ENCODE measurements at places on chromosomes 4 and X. TPM values are rescaled to one million over a fixed set of nuclear protein-coding genes. Genes with fewer than 3 reads are reported as not detected.
A peak's percentile ranks its signal among the peaks of the same experiment; 100 is the strongest.

JADE3 gene
- 18.7 TPM for total RNA-seq

CXCL3 gene
- 0.37 TPM for total RNA-seq

RTL9 gene
- total RNA-seq = 0.07 TPM

EVC gene
- total RNA-seq = 4.5 TPM

SLBP gene
- 82.2 TPM for total RNA-seq

SUPT20HL1 gene
- total RNA-seq = not detected

OTC gene
- total RNA-seq = not detected

ARX gene
- not detected for total RNA-seq

TAF7L gene
- total RNA-seq = not detected

MAGIX gene
- 1.00 TPM for total RNA-seq

PITX2 gene
- 92.3 TPM for total RNA-seq

- no peak for DNase-seq
Measured at GRCh38 chr4:6781561-6781960, 966 bp upstream of the KIAA0232 start.

- no peak for DNase-seq
Measured at GRCh38 chr4:82629238-82630000, 67.6 kb upstream of the TMEM150C start.

GRCh38 chr4:114038762-114039387 is 59.4 kb upstream of the ARSJ start:
- DNase-seq = no peak

- peak; percentile 87 for DNase-seq
Measured at GRCh38 chrX:107448998-107449835, at the start of gene FRMPD3. Gene FRMPD3, plus strand, starts transcription at chrX:107449652. Its CDS starts 76,937 bp downstream, at chrX:107526589.

DNA sequence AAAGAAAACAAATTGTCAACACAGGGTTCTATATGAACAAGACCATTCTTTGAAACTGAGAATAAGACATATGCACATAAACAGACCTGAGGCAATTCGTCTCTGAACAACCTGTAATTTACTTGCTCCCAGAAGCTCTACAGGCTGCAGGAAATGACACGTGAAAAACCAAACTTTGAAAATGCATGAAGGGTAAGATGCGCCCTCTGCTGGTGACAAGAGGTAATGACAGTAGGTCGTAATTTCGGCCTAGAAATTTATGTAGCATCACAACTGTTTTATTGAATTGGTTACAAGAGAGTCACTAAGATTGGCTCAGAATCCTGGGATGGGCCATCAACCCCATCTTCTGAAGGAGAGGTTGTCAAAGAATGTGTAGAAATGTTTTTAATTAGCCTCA is 276.5 kb downstream of the PPP4R3C start:
- peak; percentile 10 for DNase-seq

DNA sequence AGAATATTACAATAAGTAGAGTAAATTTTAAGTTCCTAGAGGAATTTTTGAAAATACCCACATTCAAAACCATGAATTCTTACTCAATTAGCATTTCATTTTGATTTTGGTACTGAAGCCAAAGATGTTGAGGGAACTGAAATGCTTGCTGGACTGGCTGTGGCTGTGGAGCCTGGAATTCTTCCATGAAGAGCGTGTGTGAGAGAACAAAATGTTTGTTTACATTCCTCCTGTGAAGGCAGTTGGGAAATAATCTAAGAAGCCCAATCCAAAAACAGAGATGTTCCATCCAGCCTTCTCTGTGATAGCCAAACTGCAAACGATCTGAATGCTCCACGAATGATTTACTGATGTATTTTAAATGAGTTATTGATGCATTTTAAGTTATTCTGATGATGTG is 3.8 kb upstream of the ADH1B start:
- DNase-seq = no peak

DNA sequence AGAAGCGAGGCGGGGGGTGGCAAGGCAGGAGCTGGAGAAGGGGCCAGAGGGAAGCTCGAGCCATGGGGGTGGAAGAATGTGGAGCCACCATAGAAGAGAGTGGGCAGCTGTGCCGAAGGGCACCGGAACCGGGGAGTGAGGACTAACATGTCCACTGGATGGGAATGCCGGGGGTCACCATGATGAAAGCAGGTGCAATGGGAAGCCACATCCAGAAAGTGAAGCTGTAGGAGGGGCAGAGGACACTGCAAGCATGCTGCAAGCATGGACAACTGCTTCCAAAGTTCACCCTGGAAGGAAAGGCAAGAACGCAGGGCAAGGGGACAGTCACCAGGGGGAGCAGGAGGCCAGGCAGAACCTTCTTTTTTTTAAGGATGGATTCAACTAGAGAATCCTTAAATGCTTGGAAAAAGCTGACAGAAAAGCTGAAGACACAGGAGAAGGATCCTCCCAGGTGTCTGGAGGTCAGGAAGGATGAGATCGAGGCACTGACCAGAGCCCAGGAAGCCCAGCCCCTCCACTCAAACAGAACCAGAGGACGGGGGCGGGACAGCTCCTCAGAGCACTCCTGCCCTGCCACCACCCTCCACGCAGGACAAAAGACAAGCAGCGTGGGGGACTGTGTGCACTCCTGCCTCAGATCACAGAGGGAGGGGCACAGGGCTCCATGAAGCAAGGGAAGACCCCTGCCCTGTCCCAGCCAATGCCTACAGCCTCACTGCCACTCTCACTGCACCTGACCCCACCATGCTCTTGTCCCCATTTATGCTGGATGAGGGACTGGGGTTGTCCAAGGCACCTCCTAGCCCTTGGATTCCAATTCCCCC is 169.2 kb downstream of the AFAP1 start:
- peak; percentile 86 for DNase-seq

DNA sequence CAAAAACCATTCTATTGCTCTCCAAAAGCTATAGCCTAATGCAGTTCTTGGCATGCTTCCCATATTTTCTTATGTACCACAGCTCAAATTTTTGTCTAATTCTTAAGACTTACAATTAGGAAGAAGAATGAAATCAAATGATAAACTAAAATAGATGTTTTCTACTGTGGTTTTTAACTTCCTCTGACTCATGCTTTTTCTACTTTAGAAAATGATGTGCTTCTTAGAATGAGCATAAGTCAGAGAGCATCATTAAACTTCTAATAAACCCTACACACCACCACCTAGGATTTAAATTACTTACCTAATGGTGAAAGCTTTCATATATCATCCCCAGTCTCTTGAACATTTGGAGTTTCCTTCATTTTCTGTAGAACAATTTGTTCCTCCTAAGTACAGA is 217.0 kb upstream of the NDST3 start:
- DNase-seq = no peak

DNA sequence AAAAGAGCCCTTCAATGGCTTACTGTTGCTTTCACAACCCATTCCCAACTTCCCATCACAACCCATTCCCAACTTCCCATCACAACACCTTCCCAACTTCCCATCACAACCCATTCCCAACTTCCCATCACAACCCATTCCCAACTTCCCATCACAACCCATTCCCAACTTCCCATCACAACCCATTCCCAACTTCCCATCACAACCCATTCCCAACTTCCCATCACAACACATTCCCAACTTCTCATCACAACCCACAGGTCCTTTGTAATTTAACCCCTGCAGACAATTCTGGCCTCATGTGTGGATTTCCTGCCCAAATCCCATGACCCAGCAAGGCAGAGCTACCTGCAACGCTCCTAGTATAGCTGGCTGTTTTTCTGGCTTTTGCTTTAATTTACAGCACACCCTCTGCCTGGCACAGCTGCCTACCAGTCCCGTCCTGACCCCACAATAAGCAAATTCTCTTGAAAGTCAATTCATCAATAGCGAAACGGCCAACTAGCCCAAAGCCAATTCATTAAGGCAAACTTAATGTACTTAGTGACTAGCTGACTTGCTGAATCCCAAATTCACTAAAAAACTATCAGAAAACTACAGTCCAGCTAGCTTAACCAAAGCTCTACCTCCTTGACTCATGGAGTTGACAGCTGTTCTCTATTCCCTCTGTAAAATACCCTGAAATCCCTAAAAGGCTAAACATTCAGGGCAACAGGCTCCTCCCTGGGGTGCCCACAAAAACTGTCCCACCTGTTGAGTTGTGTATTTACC is 75.6 kb downstream of the AFAP1 start:
- DNase-seq = no peak

GRCh38 chr4:152808670-152809069 is 28.9 kb downstream of the ARFIP1 start:
- DNase-seq = no peak

DNA sequence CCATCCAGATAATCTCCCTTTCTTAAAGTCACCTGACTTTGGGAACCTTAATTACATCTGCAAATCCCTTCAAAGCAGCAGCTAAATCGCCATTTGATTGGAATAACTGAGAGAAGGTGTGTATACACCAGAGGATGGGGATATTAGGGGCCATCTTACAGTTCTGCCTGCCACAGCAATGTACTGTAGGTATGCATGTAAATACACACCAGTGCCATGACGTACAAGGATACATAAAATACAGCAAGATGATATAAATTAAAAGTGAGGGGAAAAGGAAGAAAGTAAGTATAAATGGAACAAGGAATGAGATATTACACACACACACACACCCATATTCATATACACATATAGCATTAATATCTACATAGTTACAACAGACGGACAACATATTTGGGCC is 81.2 kb downstream of the CBR4 start:
- DNase-seq = no peak

- no peak for DNase-seq
Measured at GRCh38 chr4:128751354-128751753, 58.1 kb upstream of the JADE1 start.

- no peak for DNase-seq
Measured at GRCh38 chrX:115625572-115626301, 64.8 kb downstream of the PLS3 start.

DNA sequence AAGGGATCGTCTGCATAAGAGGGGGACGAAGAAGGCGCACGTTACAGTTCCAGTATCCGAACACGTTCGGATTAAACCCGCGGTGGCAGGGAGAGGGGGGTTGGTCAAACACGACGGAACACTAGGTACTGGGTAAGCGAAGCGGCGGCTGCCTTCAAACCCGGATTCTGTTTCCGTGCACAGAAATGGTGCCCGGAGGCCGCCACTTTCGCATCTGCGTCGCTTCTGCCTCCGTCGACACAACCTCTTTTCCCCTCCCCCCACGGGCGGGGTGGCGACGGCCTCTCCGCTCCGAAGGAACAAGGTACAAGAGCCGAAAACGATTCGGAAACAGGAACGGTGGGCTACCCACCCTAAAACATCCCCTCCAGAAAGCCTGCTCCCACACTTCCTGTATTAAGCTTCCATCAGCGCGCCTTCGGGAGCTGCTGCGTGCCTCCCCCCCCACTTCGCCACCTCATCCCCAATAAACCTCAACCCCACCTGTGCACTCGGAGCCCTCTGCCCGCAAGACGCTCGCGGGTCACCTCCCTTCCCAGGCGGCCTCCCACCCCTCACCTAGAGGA is 667 bp downstream of the G3BP2 start:
- DNase-seq = no peak

DNA sequence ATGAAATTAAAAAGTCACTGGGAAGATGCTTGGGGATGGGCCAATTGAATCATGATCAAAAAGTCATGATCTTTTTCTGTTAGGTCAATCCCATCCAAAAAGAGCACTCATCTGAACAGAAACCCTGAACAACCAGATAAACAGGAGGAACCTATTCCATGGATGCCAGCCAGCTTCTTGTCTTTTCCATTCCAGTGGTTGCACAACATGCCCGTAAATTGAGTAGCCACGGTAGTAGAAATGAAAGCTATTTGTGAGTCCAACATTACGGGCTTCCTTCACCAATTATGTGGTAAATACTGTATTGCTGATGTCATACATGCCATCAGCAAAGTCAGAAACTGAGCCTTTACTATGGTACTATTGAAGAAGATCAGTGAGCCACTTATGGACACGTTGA is 982.4 kb upstream of the HS3ST1 start:
- DNase-seq = no peak

DNA sequence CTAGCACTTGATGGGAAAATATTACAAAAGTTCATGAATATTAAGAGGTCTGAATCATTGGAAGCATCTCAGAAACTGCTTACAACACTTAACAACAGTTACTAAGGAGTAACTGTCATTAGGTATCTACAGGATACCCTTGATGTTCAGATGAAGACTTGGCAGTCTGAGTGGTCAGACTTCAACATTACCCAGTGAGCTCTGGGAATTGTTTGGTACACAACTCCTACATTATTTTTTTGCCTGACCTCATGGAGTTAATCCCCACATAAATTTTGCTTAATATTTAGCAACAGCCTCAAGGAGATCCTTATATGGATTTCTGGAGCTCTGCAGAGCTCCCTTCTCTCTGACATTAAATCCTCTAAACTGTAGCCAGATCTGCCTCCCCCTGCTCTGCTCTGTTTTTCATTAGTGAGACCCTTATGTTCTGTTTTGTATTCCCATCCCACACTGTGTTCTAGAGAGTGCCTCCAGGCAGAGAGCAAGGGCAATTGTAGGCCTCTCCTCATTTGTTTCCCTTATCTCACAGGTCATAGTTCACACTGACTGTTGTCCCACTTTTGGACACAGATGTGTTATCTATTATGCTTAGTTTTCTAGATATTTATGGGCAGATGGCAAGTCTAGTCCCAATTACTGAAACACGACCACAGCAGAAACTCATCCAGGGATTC is 368.8 kb downstream of the GASK1B start:
- no peak for DNase-seq

DNA sequence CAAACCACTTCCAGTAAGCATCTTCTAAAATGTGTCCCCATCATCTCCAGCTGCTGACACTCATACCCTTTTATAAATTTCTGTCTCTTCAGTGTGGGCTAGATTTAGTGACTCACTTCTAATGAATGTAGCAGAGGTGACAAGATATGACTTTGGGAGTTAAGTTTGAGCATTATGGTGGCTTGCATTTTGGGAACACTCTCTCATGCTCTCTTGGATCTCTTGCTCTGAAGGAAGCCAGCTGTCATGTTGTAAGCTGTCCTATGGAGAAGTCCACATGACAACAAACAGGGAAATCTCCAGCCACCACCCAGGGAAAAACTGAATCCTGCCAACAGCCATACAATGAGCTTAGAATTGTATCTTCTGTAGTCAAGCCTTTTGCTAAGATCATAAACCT is 691.3 kb upstream of the PCDH7 start:
- no peak for DNase-seq

GRCh38 chrX:82589410-82589809 is 918.7 kb upstream of the POU3F4 start:
- no peak for DNase-seq

- no peak for DNase-seq
Measured at GRCh38 chr4:145921231-145921630, 17.4 kb downstream of the ZNF827 start.

GRCh38 chr4:39227906-39228305 is 45.6 kb downstream of the WDR19 start:
- no peak for DNase-seq

DNA sequence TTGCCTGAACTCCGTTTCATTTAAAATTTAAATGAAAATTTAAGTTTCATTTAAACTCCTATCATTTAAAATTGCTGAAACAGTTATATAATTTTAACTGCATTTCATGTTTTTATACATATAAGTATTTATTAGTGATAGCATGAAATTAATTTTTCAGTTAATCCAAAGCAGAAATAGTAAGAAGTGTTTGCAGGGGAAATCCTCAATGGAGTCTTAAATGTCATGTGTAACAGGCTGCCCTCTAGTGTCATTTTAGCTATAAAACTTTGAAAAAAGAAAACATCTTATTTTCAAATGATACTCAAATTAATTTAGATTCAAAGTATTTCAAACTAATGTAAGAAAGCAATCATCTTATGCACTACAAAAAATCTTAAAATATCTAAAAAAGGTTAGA is 27.2 kb downstream of the TAPT1 start:
- DNase-seq = no peak

All from H7 (cell line).